ENCODE measurements at places on chromosomes 2 and 18.

DNA sequence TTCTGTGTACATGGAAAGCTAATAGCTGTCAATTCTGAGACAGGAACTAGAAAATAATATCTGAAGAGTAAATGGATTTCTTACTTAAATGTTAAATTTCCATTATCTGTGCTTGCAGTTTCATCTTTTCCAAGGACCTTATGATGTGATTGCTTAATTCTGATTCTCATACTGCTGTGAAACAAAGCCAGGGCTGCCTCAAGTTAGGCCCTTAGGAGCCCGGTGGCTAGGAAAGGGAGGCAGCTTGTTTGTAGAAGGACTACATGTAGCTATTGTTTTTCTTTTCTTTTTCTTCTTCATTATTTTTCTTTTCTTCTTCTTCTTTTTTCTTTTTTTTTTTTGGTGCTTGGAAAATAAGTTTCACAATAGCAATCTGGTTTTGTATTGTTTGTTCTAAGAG lies 50.5 kb downstream of the XRCC5 start:
- no peak for DNase-seq

DNA sequence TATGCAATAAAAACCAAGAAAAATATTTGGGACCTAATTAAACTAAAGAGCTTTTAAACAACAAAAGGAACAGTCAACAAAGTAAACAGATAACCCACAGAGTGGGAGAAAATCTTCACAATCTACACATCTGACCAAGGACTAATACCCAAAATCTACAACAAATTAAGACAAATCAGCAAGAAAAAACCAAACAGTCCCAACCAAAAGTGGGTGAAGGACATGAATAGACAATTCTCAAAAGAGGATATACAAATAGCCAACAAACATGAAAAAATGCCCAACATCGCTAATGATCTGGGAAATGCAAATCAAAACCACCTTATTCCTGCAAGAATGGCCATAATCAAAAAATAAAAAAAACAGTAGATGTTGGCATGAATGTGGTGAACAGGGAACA lies 250.1 kb downstream of the C1D start:
- DNase-seq: no peak

- no peak for DNase-seq
Measured at GRCh38 chr18:12579775-12580174, 78.1 kb downstream of the SPIRE1 start.

GRCh38 chr2:218375212-218375611 lies 6.9 kb upstream of the SLC11A1 start:
- no peak for DNase-seq

- no peak for DNase-seq
Measured at GRCh38 chr2:210461401-210461800, 15.2 kb downstream of the LANCL1 start.

DNA sequence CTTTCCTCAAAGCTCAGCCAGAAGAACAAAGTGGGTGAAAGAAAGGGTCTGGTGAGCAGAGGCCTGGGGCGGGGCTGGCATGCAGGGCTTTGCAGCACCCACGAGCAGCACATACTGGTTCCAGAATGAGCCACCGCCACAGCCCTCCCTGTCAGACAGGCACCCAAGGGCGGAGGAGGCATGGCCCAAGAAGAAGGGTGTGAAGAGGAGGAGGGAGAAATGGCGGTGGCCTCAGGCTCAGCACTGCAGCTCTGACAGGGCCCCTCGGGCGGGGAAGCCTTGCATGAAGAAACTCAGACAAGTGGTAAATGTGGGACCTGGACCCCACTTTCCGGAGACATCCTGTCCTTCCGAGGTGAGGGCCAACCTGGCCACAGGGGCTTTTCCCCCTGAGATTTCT lies 15.7 kb downstream of the FAM228A start:
- no peak for DNase-seq

DNA sequence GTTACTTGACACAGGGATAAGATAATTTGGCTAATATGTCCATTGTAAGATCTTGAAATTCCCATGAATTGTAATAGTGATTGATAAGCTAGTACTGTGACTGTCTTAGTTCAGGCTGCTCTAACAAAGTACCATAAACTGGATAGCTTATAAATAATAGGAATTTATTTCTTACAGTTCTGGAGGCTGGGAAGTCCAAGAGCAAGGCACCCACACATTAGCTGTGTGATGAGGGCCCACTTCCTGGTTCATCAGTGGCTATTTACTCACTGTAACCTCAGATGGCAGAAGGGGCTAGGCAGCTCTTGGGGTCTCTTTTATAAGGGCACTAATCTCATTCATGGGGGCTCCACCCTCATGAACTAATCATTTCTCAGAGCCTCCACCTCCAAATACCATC lies 28.5 kb downstream of the NOSTRIN start:
- no peak for DNase-seq

- DNase-seq: no peak
Measured at GRCh38 chr2:108377815-108378630, at the start of gene SULT1C4. Gene SULT1C4 (plus strand): TSS chr2:108377954. CDS start chr2:108378338, 384 bp downstream.

DNA sequence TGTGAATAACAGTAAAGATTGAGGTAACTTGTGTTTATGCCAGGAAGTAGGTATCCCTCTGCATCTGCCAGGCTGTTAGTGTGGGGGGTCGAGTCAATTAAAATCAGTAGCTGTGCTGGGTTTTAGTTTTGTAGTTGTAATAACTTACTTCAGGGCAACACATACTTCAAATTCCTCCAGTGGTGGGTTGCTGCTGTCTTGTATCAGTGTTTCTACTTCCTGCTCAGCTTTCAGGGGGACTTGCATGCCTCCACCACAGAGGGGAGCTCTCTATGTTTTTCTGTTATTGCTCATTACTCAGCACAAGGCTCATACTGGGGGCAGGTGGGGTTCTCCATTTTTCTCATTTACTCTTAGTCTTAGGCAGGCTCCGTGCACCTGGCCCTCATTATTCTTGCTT lies 136.8 kb downstream of the CAPN13 start:
- no peak for DNase-seq

GRCh38 chr2:172448544-172449267 lies 21.3 kb downstream of the ITGA6 start:
- no peak for DNase-seq

DNA sequence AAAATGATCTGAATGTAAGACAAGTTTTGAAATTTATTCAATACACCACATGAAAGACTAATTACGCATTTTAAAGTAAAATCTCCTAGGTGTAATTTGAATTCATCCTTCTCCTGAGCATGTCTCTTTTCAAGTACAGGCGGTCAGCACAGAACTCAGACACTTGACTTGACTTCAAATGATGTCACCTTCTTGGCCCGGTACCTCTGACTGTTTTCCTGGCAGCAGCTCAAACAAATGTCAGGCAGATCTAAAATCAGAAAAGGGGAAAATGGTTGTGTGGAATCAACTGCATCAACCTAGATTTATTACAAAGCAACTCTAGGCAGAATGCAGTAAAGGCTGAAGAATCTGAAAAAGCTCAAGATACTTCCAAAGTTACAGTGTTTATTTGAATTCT lies 11.4 kb upstream of the PROKR1 start:
- no peak for DNase-seq

- DNase-seq: no peak
Measured at GRCh38 chr2:165911231-165911630, 42.3 kb downstream of the TTC21B start.

DNA sequence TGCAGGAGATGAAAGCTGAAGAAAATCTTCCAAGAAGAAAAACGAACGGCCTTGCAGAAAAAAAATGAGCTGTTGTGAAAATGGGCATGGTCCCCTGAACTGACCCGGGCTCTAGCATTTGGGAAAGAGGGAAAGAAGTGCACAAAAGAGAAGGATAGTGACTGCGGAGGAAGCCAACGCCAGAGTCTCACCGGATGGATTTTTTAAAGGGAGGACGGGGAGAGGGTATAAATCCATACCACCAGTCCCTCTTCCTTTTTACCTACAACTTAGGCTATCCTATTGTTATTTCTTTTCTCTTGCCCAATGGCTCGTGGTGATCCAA lies 601 bp downstream of the WDR35 start:
- DNase-seq: no peak

GRCh38 chr18:23936381-23936958 lies 78.1 kb upstream of the TTC39C start:
- no peak for DNase-seq

DNA sequence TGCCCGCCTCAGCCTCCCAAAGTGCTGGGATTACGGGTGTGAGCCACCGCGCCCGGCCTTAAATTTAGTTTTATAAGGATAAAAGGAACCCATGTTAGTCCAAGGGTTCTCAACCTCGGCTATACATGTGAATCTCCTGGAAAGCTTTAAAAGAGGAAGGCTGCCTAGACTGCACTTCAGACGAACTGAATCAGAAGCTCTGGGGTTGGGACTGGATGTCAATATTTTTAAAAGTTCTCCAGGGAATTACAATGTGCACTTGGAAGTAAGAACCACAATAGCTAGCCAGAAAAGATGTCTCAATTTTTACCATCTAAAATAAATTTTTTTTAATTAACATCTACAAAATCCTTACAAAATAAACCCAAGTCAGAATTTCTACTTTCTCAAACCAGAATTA lies 10.1 kb downstream of the LMAN2L start:
- DNase-seq: no peak

GRCh38 chr2:53629501-53629900 lies 138.1 kb upstream of the CHAC2 start:
- DNase-seq: no peak

DNA sequence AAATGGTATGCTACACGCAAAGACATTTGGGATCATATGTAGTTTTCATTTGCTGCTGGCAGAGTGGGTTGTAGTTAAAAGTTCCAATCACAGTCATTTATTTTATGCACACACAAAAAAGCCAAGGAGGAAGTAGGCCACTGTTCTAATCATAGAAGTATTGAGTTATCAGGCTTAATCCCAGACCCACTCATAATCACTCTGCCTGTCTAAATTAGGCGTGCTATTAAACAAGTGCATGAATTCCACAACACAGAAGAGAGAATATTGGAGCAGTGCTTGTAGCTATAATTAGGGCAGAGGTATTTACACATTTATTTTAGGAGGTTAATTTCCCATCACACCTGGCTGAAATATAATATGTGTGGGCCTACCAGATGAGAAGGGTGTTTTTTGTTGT lies 65.7 kb upstream of the FIGN start:
- DNase-seq: no peak

GRCh38 chr2:120912101-120912985 lies 176.7 kb downstream of the GLI2 start:
- DNase-seq: peak; percentile 64

GRCh38 chr2:222307978-222308730 lies 9.4 kb upstream of the PAX3 start:
- DNase-seq: no peak

DNA sequence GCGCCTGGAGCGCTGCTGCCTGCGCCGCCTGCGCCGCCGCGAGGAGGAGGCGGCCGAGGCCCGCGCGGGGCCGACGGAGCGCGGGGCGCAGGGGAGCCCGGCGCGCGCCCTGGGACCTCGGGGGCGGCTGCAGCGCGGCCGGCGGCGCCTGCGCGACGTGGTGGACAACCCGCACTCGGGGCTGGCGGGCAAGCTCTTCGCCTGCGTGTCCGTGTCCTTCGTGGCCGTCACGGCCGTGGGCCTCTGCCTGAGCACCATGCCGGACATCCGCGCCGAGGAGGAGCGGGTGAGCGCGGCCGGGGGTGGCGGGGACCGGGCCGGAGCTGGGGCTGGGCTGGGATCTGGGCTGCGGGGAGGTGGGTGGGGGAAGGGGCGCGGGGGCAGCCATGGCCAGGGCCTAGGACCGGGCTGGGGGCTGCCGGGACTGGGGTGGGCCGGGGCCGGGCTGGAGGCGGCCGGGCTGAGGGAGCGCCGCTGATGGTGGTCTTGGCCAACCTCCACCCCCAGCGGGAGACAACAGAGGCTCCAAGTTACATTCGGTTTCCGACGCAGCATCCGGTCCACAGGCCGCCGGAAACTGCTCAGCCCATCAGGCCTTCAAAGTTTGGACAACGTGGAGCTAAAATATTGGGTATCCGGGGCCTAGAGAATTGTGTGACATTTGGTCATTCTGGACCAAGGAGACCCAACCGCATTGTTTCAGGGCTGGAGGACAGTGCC lies 66.4 kb downstream of the KCNG2 start:
- no peak for DNase-seq

DNA sequence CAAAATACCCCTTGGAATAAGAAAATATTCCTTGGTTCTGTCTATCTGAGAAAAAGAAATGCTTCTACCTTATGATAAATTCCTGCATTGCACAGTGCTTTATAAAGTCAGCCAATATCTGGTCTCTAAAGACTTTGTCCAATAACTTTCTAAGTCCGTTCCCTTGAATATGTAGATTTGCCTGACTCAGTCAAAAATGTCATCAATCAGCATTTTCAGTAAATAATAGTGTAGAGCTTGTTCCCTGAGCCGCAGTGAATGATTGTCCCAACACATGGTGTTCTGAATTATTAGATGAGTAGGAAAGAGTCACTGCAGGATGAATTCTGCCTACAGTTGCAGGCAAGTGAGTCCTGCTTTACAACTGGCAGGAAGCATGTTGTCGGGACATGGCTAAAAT lies 316.8 kb upstream of the RBMS1 start:
- DNase-seq: no peak

GRCh38 chr2:15265889-15266288 lies 295.2 kb downstream of the NBAS start:
- no peak for DNase-seq

DNA sequence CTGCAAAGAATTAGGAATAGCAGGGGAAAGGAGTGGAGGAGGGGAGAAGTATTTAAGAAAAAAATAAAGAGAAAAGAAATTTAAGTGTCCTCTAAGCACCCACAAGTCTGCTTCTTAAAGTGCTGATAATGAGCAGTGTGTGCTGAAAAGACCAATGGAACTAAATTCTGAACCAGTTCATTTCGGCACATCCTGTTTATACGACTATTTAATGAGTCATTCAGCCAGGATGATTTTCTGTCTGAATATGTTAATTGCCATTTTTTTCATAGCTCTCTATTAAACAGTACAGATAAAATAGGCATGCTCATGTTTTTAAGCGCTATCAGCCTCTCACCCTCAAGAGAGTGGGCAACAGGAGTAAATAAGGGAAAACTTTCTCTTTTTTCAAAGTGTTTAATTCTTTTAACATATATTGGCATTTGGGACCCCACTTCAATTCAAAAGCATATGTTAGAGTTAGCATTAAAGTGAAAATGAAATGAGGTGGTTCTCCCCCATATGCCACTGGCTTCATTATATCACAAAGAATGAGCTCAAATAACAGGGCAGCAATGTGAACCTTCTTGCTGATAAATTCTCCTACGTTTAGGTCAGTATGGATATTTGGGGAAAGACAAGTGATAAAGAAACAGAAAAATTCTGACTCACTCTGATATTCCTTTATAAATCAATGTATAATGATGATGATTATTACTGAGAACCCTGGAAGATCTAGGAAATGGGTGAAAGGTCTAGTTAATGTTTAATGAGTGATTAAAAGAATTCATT lies 87.5 kb downstream of the TCF4 start:
- DNase-seq: peak; percentile 33

- DNase-seq: no peak
Measured at GRCh38 chr2:237739101-237739500, 59.5 kb upstream of the RBM44 start.

- no peak for DNase-seq
Measured at GRCh38 chr2:158191076-158191895, 89.6 kb downstream of the UPP2 start.

Measured in AG08396 (cell line).